ENCODE measurements at places on chromosomes 5 and 9. TPM values are rescaled to one million over a fixed set of nuclear protein-coding genes. Genes with fewer than 3 reads are reported as not detected.

SCAMP1 gene
- total RNA-seq: 43.6 TPM

LPAR1 gene
- 33.8 TPM for total RNA-seq

SPATA31D4 gene
- total RNA-seq: not detected

WWC1 gene
- 6.1 TPM for total RNA-seq

PAPPA gene
- 0.20 TPM for total RNA-seq

PTGES gene
- 1.0 TPM for total RNA-seq

WNT8A gene
- 0.12 TPM for total RNA-seq

MUSK gene
- 0.15 TPM for total RNA-seq

IL9 gene
- total RNA-seq: not detected

GRM6 gene
- total RNA-seq: not detected

BASP1 gene
- total RNA-seq: 126 TPM

FBP1 gene
- total RNA-seq: not detected

PCDHGC4 gene
- total RNA-seq: 0.69 TPM

TLR4 gene
- total RNA-seq: 12.5 TPM

ST6GALNAC6 gene
- 29.4 TPM for total RNA-seq

UQCRQ gene
- total RNA-seq: 231 TPM

TUSC1 gene
- total RNA-seq: 29.0 TPM

CD72 gene
- total RNA-seq: 0.05 TPM

FBLL1 gene
- 0.81 TPM for total RNA-seq

FREM1 gene
- total RNA-seq: 0.02 TPM

MATR3 gene
- total RNA-seq: 144 TPM

ANKRD18A gene
- not detected for total RNA-seq

TNC gene
- 151 TPM for total RNA-seq

RNF183 gene
- total RNA-seq: not detected

RPL35 gene
- total RNA-seq: 2,121 TPM

PCDHB16 gene
- 8.6 TPM for total RNA-seq

CDH9 gene
- total RNA-seq: not detected

PLAC8L1 gene
- not detected for total RNA-seq

F2RL2 gene
- total RNA-seq: 4.9 TPM

SPATA31C1 gene
- total RNA-seq: not detected

TMEM174 gene
- not detected for total RNA-seq

TEX10 gene
- total RNA-seq: 35.2 TPM

RFK gene
- total RNA-seq: 42.7 TPM

SCGB3A2 gene
- total RNA-seq: not detected

GKAP1 gene
- 9.6 TPM for total RNA-seq

DOCK2 gene
- 47.7 TPM for total RNA-seq

PDLIM4 gene
- 25.0 TPM for total RNA-seq

All from M059J (cell line).